ENCODE measurements at places on chromosomes 6 and 20. TPM values are rescaled to one million over a fixed set of nuclear protein-coding genes. Genes with fewer than 3 reads are reported as not detected.

The HLA-F gene
- 2.5 TPM for total RNA-seq

The BMP5 gene
- not detected for total RNA-seq

The NEDD9 gene
- 47.4 TPM for total RNA-seq

The IL20RA gene
- total RNA-seq = not detected

The MLN gene
- total RNA-seq = not detected

The TRIM15 gene
- total RNA-seq = not detected

The NR2E1 gene
- 0.09 TPM for total RNA-seq

The CDYL gene
- total RNA-seq = 30.2 TPM

The SMAP1 gene
- 17.0 TPM for total RNA-seq

The FLRT3 gene
- total RNA-seq = 1.7 TPM

The EDN3 gene
- 1.6 TPM for total RNA-seq

The MAFB gene
- total RNA-seq = 0.07 TPM

The TRIM31 gene
- total RNA-seq = 1.1 TPM

The UNC5CL gene
- 0.38 TPM for total RNA-seq

All from A549 treated with ZK216348 at 1 μM for 4 hours (cell line).